ENCODE measurements at places on chromosomes 3 and 15.

DNA sequence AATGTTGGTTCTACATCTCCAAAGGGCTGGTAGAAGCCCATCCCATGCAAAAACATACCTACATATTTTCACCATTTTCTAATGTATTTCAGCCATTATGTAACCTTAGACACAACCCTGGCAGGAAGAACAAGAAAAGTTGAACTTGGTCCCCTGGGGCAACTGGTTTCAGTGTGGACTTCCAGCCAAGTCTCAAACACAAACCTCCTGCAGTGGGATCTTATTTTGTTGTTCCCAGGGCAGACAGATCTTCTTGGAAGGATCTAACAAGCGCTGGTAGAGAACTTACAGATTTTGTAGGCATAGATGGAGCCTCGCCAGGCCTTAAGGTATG is 96.3 kb downstream of the ADAMTS17 start:
- no peak for DNase-seq

- DNase-seq, result no peak
Measured at GRCh38 chr3:130661140-130661891, 85.3 kb downstream of the PIK3R4 start.

GRCh38 chr15:79213650-79214049 is 68.9 kb upstream of the ANKRD34C start:
- DNase-seq, result no peak

GRCh38 chr3:170485294-170485693 is 66.6 kb downstream of the CLDN11 start:
- no peak for DNase-seq

GRCh38 chr3:174767853-174768382 is 91.2 kb upstream of the NAALADL2 start:
- no peak for DNase-seq

GRCh38 chr15:96058103-96058851 is 272.2 kb upstream of the NR2F2 start:
- no peak for DNase-seq

DNA sequence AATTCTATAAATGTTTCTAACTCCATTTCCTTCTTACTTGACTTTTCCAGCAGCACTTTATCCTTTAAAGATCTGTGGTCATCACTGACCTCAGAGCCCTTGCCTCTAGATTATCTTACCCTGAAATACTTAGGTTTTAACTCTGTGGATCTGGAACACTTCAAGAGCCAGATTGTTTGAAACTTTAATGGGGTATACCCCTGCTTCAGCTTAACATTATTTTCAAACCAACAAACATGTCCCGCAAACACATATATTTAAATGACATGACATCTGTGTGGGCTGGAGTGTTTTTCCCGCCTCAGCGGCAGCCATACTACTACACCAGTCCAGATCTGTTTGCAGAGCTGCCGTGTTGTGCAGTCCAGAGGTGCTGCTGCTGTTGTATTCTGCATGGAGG is 252.0 kb upstream of the TPM1 start:
- DNase-seq, result no peak

DNA sequence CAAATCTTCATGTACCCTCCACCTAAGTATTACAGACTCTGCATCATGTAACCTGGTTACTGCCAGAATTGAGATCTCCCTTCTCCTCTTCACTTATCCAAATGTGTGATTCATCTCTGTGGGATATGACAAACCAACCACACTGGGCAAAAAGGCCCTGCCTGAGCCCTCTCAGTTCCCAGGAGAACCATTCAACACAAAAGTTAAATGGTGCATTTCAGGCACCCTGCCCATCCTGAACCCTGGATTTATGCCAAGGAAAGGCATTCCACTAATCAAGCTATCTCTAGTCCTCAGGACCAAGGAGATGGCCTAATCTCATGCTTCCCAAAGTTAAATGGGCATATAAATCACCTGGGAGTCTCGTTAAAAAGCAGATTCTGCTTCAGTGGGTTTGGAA is 108.5 kb downstream of the TNIK start:
- DNase-seq, result no peak

DNA sequence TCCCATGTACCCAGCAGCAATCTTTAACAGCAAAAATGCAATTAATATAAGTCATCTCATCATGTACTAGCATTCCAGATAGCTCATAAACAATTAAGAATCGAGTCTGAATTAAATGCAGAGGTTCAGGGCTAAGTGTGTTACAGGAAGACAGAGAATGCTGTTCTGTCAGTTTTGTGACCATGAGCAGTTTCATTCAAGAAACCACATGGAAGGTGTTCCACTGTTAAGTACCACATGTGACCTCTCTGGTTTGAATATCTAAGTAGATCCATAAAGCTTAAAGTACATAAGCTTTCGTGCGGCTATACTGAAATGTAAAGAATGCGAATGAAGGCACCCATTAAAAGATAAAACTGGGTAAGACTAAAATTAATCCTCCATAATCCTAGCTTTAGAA is 272.3 kb downstream of the IL5RA start:
- DNase-seq, result no peak

DNA sequence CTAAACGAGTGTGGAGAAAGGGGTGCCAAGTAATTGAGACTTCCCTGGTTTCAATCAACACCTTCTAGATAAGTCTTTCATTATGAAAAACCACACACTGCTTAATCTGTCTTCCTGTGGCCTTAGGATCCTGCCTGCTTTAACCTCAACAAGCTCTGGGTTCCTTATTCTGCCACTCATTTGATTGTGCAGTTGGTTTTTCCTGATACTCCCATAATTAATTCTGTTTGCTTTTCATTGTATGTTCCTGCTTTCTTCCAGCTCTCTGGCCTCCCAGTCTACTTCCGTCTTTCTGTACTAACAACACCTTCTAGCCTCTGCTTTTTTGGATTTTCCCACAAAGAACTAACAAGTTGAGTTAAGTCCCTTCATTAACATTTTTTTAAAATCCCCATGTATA is 20.2 kb upstream of the GCNT3 start:
- no peak for DNase-seq

DNA sequence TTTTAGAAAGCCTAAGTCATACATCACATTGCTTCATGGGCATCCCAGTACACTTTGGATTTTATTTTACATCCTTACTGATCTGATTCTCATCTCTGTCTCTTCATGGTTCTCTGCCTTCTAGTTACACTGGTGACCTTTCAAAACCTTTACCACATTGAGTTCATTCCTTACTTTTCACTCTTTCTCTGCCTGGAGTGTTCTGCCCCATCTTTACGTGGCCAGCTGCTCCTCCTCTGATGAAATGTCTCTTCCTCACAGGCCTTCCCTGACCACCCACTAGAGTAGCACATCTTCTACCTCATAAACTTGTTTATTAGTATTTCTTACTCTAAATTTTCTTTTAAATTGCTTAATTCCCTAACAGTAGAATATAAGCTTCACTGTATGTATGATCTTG is 17.7 kb downstream of the CTNNB1 start:
- no peak for DNase-seq

DNA sequence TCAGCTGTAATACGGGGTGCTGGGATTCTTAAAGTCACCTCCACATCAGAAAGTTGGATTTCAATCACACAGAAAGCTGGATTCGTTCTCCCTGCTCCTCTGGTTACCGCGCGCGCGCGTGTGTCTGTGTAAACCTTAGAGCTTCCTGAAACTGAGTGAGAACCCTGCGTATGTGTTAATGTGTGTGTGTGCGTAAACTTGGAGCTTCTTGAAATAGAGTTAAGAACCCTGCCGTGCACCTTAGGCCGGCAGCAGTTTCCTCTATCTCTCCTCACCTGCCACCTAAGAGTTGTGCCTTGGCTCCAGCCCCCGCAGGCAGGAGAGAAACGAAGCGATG is 531 bp downstream of the LZTFL1 start:
- no peak for DNase-seq

DNA sequence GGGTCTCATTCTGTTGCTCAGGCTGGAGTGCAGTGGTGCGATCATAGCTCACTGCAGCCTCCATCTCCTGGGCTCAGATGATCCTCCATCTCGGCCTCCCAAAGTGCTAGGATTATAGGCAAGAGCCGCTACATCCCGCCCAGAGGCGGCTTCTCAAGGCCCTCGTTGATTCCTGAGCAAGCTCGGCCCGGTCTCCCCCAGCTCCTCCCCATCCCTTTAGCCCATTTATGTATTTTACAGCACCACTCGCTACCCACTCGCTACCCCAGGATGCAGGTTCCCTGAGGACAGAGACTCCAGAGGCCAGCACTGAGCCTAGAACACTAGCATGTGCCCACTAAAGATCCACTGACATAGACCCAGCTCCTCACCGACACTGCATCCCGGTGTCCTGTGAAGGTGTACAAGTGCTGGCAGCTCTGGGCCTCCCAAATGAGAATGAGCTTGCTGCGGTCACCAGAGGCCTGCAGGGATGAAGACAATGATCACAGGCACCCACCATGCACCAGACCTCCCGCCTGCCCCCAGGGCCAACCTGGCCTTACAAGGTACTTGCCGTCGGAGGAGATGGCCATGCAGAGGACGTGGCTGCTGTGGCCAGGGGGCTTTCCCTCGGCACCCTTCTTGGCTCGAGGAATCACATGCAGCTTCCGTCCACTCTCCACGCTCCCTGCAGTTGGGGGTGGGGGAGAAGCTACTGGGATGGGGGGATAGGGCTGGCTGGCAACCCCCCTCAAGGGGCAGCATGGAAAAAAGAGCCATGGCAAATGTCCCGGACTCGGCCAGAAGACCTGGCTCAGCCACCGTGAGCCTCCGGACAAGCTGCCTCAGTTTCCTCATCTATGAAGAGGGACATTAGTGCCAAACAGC is 5.6 kb downstream of the RRP9 start:
- no peak for DNase-seq

DNA sequence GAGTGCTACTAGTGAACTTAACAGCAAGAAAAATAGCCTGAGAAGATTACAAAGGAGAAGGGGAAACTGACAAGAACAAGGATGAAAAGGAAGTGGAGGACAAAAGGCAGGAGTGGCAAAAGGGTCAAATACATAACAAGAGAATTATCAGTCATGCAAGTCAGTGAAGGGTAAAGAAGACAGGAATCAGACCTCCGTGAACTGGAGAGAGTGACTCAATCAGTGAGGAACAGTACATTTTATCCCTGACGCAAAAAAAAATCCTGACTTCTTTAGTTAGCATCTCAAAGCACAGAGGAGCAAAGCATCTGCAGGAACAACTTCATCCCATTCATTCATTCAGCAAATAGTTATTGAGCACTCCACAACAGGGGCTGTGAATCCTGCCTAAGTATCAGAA is 97.8 kb downstream of the SST start:
- DNase-seq, result no peak

GRCh38 chr15:87941606-87942005 is 314.9 kb downstream of the NTRK3 start:
- no peak for DNase-seq

- DNase-seq, result no peak
Measured at GRCh38 chr15:78676424-78677110, 35.6 kb upstream of the CHRNB4 start.

DNA sequence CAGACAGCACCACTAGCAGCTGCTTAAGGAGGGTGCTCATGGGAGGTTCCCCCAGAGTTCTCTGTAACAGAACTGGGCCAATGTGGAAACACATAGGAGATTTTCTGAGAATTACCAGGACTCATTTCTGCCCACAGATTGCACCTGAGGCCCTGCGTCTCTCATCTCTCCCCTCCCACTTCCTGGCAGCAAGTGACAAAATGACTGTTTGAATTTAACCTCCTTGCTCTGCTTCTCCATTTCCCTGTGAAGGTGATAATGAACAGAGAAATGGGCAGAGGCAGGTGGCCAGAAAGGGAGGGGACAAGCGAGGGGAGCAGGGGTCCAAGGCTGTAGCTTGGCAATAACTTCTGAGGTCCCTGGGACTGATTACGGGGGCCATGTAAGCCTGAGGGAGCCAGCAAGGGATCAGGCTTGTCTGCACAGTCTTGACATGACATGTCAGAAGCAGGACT is 8.0 kb downstream of the EPHB1 start:
- no peak for DNase-seq

GRCh38 chr15:80265021-80265420 is 13.0 kb upstream of the CTXND1 start:
- no peak for DNase-seq

DNA sequence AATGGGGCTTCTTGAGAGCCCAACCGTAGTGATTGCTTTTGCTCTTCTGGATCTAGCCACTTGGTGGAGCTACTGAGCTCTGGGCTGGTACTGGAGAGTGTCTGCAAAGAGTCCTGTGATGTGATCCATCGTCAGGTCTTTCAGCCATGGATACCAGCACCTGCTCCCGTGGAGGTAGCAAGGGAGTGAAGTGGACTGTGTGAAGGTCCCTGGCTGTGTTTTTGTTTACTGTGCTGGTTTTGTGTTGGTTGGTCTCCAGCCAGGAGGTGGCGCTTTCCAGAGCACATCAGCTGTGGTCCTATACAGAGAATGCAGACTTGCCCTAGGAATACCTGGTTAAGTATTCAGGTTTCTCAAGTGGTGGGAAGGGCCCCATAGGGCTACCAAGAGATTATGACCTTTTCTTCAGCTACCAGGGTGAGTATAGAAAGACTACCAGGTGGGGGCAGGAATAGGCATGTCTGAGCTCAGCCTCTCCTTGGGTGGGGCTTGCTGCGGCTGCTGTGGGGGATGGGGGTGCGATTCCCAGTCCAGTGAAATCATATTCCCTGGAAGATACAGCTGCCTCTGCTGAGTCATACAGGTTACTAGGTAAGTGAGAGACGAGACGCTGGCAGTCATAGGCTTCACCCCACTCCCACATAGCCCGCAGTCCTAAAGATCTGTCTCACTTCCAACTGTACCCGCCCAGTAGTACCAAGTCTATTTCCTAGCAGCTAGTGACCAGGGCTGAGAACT is 733.7 kb downstream of the ZNF385D start:
- peak; percentile 0 for DNase-seq

DNA sequence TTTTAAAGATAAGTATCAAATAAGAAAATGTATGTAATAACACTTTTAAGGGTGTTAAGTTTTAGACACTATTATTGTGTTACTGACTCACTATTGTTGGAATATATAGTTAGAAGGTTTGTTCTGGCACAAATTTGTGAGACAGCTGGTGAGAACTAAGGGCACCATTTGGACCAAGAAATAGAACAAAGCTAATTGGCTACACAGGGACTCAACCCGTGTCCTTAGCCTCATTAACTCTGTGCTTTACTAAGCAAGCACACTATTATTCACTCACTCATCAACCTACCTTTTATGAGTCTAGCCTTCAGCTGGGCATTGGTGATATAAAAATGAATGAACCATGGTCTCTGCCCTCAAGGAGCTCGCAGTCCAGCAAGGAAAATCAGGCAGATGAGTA is 4.1 kb upstream of the UNC13C start:
- DNase-seq, result no peak
